ENCODE measurements at places on chromosomes 16 and 17.

DNA sequence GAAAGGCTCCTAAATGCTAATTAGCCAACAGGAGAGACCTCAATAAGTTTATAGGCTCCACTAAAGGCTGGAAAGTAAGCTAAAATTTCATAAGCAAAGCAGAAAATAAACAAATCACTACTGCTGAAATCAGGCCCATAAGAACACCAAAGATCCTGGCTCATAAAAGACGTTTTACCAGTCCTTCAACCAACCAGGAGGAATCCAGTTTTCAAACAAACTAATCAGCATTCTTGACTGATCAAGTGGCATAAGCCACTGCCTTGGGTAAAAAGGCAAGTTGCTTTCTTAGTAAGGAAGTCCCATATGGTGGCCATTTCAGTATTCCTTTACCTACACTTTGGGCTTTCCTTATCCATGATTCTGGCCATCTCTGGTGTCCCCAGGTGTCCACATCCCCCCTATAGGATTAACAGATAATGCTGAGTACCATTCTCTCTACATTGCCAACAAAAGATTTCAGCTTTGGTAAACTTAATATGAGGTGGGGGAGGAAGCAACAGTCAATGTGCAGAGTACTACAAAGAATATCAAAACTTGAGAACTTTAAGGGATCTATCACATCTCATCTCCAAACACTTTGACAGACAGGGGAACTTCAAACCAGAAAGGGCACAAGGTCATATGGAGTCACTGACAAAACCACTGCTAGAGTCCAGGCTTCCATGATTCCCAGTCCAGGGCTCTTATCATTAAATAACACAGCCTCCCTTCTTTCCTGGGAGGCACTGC is 1.3 kb downstream of the TOM1L2 start:
- DNase-seq: no peak

GRCh38 chr17:45380046-45380765 is 52.5 kb downstream of the ARHGAP27 start:
- no peak for DNase-seq

- DNase-seq: peak; percentile 34
Observed at GRCh38 chr17:7579001-7579833, at the start of gene CD68. TSS of gene CD68 (plus strand) at chr17:7579638. CDS start at chr17:7579678, 40 bp downstream.

DNA sequence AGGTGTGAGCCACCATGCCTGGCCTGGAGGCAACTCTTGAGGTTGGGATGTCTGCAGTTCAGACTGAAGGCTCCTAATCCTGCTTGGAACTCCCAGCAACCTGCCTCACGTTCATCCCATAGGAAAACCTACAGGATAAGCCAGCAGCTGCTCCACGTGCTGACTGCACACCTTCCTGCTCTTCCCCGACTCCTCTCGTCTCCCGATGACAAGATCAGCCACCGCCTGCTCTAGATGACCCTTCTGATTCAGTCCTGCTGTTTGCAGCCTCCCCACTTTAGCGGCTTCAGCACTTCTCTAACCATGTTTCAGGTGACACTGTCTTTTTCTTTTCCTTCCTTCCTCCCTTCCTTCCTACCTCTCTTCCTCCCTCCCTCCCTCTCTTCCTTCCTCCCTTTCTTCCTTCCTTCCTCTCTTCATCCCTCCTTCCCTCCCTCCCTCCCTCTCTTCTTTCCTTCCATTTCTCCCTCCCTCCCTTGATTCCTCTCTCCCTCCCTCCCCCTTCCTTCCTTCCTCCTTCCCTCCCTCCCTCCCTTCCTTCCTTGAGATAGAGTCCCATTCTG is 61.8 kb downstream of the EMP2 start:
- DNase-seq: no peak

GRCh38 chr17:83185023-83186002 is 105.9 kb downstream of the METRNL start:
- DNase-seq: no peak

DNA sequence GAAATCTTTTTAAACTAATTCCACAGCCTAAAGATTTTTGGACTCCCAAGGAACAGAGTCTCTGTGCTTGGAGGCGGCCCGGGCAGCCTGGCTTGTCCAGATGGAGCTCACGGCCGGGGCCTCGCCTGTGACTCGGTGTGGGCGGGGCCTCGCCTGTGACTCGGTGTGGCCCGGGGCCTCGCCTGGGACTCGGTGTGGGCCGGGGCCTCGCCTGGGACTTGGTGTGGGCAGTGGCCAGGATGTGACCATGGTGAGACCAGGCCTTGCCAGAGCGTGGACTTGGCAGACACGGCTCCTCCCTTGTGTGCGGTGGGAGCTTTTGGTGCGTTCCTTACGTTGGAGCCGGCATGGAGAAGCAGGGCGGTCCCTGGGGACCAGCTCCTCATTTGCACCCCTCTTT is 92.3 kb downstream of the METRNL start:
- DNase-seq: no peak

- no peak for DNase-seq
Observed at GRCh38 chr17:80971704-80972304, 19.8 kb upstream of the CHMP6 start.

DNA sequence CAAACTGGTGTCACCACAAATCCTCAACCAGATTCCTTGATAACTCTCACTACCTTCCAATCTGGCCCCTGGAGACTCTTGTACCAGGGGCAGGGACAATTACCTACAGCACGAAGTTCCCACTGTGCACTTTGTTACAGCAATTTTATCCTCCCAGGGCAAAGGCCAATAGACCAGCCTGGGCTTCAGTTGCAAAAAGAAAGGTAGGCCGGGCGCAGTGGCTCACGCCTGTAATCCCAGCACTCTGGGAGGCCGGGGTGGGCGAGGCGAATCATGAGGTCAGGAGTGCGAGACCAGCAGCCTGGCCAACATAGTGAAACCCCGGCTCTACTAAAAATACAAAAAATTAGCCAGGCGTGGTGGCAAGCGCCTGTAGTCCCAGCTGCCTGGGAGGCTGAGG is 36.9 kb downstream of the USP7 start:
- DNase-seq: no peak

GRCh38 chr16:79651363-79651762 is 50.8 kb upstream of the MAF start:
- no peak for DNase-seq

DNA sequence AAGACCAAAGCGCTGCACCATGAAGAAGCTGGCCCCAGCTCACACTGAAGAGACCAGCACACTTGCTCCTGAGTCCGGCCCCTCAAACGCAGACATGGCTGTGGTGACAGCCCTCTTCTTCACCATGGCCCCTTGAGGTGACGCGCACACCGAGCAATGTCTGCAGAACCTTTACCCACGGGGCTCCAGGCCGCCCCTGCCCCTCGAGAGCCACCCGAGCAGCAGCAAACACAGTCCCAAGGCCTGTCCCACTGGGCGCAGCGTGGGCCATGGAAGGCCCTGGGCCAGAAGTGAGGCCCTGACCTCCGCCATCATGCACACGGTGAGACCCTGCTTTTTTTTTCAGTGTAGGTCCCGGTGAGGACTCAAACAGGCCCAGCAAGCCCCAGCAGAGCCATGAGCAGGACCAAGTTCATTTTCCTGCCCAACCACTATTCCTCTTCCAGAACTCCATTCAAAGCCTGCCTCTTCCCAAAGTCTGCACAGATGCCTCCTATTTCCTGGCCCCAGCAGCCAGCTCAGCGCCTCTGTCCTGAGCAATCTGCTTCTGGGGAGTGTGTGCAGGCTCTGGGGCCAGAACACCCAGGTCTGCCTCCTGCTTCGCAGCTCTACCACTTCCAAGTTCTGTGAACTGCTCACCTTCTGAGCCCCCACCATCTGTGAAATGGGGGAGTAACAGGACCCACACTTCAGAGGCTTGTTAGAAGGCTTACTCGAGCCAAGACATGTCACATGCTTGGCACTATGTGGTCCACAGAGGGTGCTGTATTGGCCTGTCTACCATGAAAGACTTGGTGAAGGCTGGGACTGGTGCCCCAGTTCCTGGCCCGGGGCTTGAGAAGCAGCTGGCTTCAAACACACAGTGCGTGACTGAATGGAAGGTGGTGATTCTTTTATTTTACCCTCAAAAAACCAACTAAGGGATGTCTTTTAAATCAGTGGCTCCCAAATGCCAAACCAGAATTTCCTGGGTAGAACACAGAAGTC is 35.7 kb upstream of the GSG1L start:
- DNase-seq: no peak

DNA sequence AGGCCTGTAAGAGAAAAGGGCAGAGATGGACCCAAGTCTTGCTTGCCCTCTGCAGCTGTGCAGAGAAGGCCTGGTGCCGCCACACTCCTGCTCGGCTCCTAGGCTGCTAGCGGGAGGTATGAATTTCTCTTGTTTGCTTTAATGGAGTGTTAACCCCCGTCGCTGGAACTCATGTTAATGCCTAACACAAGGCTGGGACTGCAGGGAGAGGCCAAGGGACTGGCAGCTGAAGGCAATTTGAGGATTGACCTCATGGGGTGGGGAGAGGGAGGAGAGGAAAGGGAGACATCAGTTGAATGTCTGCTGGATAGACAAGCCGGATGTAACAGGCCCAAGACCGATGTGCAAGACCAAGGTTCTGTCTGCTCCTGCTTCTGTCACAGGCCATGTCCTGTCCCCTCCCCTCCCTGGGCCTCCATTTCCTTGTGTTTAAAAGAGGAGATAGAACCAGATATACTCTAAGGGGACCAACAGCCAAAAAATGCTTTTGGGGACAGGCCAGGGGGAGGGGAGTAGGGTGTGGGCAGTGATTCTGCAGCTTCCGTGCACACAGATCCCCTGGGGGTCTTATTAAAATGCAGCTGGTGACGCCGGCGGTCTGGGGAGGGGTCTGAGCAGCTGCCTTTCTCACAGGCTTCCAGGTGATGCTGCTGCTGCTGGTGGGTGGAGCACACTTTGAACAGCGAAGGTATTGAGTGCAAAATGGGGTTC is 46.7 kb upstream of the TBX2 start:
- DNase-seq: no peak

GRCh38 chr17:56640116-56640515 is 46.6 kb downstream of the NOG start:
- DNase-seq: no peak

- no peak for DNase-seq
Observed at GRCh38 chr17:50577451-50577954, 17.0 kb downstream of the CACNA1G start.

GRCh38 chr17:75872434-75873351 is 5.7 kb downstream of the TRIM47 start:
- no peak for DNase-seq

DNA sequence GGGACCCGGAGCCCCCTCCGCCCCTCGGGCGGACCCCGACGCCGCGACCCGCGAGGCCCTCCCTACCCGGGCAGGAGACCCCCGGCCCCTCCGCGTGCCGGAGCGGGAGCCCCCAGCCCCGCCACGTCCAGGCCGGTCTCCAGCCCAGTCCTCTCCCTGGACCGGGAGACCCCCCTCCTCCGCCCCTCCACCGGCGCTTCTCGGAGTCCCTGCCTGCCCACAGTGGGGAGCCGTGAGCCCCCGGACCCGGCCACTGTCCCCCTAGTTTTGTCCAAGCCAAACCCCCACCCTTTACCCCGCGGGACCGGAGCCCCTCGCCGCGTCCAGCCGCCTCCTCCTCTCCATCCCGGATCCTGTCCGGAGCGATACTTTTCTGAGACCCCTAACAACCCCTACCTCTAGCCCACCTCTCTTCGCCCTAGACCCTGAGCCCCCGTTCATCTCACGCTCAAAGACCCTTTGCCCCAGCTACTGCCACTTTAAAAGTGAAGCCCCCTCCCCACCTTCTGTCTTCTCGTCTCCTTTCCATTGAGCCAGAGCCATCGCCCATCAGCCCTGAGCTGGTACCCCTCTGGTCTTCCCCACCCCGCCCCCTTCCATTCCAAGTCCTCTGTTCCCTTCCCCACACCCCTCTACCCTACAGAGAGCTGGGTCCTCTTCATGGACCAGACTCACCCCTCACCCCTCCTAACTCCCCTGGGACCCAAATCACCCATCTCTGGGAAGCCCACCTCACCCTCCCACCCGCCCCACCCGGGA is 1.0 kb downstream of the NECAB2 start:
- DNase-seq: no peak

DNA sequence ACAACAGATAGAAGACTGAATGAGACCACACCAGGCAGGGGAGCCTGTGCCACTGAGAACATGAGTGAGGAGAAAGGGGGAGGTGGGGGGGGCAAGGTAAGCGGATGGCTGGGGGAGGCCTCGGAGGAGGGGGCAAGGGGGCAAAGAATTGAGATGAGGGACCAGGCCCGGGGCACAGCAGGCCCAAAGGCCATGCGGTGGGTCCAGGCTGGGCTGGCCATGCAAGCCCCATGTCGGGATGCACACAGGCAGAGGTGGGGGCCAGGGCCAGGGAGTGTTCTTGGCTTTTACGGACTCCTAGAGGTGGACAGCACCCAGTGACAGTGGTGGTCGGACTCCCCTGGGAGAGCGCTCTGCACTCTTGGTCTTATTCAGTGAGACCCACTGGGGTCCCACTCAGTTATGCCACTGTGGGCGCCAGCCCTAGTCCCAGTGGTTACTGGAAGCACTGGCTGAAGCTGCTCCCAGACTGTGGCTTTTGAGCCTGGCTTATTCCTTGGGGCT is 4.8 kb upstream of the MTHFSD start:
- DNase-seq: no peak

DNA sequence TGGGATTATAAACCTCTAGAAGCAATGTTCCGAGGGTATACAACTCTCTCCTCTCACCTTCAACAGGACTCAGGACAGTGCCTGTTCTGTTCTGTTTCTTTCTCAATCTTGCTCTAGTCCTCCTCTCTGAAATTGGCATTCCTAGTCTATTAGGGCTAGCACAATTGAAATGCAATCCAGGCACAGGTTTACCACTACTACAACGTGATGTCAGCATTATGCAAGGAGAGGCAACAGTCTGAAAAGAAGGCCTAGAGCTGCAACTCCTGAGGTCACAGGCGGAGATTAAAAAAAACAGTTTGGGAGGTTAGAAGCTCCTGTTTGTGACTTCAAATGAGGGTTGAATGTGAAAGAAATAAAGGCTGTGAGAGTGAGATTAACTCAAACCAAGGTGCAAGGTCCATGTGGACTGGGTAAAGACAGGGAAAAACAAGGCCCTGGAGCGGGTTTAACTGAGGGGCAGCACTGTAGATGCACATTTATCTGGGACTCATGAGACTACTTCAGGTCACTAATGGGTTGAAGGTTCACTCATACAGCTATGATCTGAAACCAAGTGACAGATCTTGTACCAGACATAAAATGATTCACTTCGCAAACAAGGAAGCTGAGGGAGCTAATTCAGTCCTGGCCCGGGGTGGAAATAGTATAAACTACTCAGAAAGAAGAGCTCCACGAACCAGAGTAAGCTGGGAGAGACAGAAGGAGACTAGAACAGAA is 16.8 kb downstream of the AMFR start:
- no peak for DNase-seq

- DNase-seq: no peak
Observed at GRCh38 chr17:67132366-67132765, 88.0 kb downstream of the CACNG1 start.

- DNase-seq: no peak
Observed at GRCh38 chr17:75697651-75698291, 23.5 kb upstream of the ITGB4 start.

GRCh38 chr16:82329504-82330192 is 159.6 kb upstream of the MPHOSPH6 start:
- peak; percentile 91 for DNase-seq
